Glomerular endothelial cell (primary cell): ENCODE measurements at places on chromosomes 5 and 9.
A peak's percentile ranks its signal among the peaks of the same experiment; 100 is the strongest.

DNA sequence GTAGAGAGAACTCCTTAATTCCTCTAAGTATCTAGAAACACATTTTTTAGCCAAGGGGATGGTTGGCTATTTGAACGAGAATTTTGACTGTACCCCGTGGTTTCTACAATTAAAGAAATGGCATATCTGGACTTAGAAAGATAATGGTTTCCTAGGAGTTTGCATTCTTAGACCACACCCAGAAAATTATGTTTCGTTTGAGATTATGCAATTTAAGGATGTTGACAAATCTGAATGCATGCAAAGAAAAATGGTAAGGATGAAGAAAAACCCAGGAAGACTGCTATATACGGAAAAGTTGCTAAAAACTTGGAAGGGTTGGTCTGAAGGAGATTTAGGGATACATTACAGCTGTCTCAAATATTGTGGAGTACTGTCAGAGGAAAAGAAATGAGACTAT is 538.5 kb upstream of the WWC1 start:
- no peak for DNase-seq

- no peak for DNase-seq
Measured at GRCh38 chr5:62685221-62685620, 106.6 kb downstream of the LRRC70 start.

DNA sequence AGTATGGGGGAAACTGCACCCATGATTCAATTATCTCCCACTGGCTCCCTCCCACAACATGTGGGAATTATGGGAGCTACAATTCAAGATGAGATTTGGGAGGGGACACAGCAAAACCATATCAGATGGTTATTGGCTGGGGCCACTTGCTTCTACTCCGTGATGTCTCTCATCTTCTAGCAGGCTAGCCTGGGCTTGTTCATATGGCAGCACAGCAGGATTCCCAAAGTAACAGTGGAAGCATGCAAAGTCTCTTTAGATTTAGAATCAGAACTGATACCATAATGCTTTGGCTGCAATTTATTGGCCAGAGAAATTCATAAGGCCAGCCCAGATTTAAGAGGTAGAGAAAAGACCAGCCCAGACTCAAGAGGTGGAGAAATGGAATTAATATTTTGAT is 126.2 kb downstream of the PTTG1 start:
- DNase-seq: no peak

DNA sequence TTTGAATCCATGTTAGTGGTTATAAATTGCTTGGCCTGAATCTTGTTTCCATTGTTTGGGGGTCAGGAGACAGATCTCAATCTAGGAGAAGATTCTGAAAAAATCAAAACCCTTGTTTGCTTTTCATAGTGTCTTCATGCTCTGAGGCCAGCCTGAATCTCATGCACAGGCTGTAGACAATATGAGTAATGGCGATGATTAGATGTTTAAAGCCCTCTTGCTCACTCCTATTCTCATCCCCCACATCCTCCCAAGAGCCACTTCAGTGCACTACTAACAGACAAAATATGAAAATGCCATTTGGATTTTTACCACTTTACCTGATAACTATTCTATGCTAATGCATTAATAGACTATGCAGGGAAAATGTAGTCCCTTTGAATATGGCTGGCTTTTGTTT is 129.4 kb downstream of the NUDT12 start:
- no peak for DNase-seq

DNA sequence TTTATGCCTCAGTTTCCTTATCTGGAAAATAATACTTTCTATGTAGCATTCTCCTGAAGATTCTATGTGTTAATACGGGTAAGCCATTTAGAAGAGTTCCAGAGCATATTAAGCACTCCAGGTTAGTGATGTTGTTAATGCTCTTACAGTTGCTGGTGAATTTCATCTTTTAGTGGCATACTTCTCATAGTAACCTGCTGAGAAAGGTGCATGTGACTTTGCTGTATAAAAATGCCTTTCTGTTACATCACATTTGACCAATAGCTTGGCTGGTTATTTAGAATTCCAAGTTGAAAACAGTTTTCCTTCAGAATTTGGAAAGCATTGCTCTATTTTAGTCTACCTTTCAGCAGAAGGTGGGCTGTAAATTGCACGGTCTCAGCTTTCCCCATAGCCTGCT is 27.2 kb downstream of the GCNT1 start:
- DNase-seq: no peak

DNA sequence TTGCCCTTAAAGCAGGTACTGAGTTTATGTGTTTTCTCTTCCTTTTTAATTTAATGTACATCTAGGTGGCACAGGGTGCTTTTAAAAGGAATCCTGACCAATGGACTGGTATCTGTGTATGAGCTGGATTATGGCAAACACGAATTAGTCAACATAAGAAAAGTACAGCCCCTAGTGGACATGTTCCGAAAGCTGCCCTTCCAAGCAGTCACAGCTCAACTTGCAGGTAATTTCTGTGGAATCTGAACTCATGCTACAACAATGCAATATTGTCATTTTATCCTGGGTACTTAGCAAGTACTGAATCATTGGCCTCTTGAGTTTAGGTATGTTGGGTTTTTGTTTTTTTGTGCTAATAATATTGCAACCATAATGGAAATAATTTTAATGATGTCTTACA is 14.4 kb upstream of the TMOD1 start:
- no peak for DNase-seq

DNA sequence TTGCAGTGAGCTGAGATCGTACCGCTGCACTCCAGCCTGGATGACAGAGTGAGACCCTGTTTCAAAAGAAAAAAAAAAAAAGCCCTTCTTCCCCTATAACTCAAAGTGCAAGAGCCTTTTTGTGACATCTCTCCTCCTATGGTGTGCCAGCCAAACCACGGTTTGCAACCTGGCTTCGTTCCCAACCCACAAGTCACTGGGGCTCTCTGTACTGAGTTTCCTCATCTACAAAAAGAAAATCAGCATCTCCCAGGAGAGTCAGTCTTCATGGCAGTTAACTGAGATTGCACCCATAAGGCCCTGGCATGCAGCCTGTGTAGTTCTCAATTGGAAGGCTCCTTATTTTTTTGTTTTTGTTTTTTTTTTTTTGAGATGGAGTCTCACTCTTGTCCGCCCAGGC is 14.8 kb downstream of the ODF2 start:
- DNase-seq: no peak

DNA sequence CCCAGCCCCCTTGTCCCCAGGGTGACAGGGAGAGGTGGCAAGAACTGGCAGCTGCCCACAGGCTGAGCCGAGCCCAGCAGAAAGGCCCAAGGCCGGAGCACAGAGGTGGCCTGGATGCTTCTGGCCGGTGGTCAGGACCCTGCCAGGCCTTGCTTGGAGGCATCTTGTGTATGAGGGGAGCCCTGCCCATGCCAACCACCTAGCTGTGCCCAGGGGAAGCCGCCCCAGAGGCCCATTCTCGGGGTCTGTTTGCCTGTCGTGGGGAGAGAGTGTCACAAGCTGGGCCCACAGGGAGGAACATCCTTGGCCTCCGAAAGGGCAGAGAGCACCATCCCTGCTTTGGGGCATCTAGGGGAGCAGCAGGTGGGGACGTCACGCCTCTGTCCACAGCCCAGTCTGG is 10.0 kb downstream of the NKD2 start:
- DNase-seq: no peak

DNA sequence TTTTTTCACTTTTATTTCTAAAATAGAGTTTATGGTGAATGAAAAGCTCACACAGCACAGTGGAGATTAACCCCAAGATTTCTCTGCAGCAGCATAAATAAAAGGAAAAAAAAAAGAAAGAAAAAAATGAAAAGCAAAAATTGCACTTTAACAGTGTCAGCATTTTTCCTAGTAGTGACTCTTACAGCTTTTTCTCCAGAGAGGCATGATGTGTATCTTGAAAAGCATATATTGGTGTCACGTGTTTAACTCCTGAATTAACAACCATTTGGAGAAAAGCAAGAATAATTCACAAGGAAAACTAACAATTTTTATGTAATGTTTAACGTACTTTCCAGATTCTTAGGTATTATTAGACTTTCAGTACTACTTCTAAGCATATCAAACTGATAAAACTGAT is 67.9 kb downstream of the ADGRV1 start:
- DNase-seq: no peak

GRCh38 chr9:96686638-96687335 is 31.7 kb upstream of the PRXL2C start:
- peak; percentile 12 for DNase-seq

DNA sequence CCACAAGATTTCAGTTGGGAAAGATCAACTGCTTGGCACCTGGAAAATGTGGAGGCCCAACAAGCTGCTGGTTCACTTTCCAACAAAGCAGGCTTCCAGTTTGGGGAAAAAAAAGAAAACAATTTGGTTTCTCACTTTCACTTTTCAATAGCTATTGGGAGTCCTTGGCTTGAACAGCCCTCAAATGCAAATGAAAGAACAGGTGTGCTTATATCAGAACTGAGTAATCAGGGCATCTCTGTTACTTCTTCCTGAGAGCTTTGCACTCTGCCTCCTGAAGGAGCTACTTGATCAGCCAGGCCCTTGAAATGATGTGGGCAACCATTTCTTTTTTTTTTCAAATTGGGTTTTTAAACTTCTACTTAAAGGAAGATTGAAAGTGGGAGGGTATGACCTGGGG is 73.5 kb downstream of the MFAP3 start:
- no peak for DNase-seq

DNA sequence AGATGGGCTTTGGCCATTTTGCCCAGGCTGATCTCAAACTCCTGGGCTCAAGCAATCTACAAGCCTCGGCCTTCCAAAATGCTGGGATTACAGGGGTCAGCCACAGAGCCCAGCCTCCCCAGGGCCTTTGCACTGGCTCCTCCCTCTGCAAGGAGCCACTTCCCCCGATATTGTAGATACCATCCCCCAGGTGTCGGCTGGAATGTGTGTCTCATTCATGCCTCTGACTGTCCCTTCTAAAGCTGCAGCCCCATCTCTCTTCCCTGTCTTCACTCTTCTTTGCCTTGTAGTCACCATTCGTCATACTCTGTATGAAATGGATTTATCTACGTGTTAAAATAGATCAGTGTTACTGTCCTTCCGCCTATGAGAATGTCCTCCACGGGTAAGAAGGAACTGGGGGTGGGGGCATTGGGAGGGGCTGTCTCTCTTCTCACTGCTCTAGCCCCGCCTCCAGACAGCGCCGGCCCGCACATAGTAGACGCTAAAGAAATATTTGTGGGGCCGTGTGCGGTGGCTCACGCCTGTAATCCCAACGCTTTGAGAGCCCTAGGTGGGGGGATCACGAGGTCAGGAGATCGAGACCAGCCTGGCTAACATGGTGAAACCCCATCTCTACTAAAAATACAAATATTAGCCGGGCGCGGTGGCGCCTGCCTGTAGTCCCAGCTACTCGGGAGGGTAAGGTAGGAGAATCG is 68.5 kb downstream of the LMX1B start:
- no peak for DNase-seq

- DNase-seq: no peak
Measured at GRCh38 chr5:155278532-155278931, 265.0 kb downstream of the KIF4B start.

GRCh38 chr9:74681906-74682305 is 184.8 kb downstream of the RORB start:
- DNase-seq: no peak

DNA sequence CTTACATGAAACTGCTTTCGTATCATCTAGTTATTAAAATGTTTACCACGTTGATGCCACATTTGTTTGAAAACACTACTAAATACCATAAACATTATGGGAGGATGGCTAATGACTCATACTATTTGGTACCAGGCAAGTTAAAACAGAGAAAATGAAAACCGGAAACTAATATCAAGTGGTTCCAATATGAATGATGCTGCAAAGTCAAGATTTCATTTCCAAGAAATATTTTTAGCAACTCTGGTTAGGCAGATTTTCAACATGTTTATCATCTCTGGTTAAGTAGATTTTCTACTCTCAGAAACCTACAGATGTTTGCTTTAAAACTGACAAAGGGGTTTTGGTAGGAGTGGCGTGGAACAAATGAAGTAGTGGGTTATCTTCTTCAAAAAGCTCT is 4.9 kb upstream of the F2R start:
- no peak for DNase-seq

DNA sequence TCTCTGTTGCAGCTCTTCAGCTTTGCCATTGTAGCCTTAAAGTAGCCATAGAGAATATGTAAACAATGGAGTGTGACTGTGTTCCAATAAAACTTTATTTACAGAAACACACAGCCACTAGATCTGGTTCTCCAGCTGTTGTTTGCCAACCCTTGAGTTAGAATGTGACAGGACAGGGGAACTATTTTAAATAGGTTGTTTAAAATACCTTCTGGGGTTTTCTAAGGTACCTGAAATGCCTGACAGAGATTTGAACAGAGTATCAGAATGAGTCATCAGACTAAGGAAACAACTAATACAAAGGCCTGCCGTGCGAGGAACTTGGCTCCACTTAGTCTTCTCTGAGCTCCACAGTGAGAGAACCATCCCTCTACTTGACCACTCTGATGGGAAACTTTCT is 85.4 kb downstream of the HSD17B4 start:
- peak; percentile 42 for DNase-seq

GRCh38 chr5:109844148-109844547 is 154.4 kb downstream of the MAN2A1 start:
- DNase-seq: no peak

- DNase-seq: no peak
Measured at GRCh38 chr9:130946766-130947617, 7.9 kb upstream of the FIBCD1 start.
